ENCODE measurements at places on chromosomes 12 and 14.

GRCh38 chr12:107339487-107339886 is 246.1 kb upstream of the CRY1 start:
- DNase-seq, result no peak

- no peak for DNase-seq
These were observed 154.0 kb upstream of the BCL2L14 start for GRCh38 chr12:11916771-11917170.

GRCh38 chr12:48021485-48022179 is 17.4 kb upstream of the COL2A1 start:
- DNase-seq, result no peak

- peak; percentile 86 for DNase-seq
These were observed 14.1 kb upstream of the NUMB start for GRCh38 chr14:73472185-73473114.

DNA sequence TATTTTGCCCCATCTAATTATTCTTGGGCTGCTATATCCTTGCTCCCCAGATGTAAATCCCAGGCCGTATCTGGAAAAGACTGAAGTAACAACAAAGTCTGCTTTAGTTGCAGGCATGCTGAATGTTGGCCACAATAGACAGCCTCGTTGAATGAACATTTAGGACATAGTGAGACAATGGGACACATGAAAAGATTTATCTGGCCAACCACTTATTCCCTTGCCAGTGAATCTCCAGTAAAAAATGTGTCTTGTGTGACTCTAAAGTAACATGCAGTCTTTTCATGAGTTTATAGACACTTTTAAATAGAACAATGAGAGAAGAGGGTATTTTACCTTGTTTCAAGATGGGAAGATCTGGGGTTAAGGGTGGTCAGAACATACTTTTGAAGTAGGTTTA is 60.2 kb upstream of the STXBP6 start:
- DNase-seq, result peak; percentile 6
